ENCODE measurements at places on chromosomes 13 and 19.

DNA sequence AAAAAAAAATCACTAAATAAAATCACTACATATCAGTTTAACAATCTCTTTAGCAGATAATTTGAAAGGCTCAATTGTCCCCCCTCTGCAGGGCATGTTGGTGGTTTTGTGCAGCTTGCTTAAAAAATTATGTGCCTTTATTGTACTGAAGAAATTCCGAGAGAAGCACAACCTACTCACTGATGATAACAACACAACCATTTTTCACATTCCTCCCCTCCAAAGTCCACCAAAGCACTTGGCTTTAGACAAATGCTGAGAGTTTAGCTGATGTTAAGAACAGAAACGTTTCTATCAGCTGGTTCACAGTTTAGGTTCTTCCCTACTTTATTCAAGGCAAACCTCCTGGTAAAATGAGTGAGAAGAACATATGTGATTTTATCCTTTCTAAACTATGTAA lies 923 bp downstream of the DOCK9 start:
- DNase-seq = no peak

DNA sequence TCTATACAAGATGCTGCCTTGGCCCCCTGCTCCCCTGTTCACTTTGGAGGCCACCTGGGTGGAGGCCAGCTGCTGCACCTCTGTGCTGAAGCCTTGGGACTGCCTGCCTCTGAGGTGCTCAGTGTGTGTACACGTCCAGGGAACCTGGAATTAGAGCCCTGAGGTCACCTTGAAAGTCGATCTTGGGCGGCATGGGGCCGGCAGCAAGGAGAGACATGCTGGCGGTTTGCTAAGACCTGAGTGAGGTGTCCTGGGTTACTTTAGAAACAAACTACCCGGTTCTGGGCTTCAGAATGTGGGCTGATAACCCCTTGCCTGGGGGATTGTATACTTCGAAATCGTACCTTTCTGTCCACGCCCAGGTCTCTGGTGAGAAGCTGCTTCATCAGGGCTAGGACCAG lies 25.5 kb downstream of the TSSK6 start:
- no peak for DNase-seq

GRCh38 chr13:77230560-77230959 lies 96.3 kb downstream of the MYCBP2 start:
- DNase-seq = no peak

DNA sequence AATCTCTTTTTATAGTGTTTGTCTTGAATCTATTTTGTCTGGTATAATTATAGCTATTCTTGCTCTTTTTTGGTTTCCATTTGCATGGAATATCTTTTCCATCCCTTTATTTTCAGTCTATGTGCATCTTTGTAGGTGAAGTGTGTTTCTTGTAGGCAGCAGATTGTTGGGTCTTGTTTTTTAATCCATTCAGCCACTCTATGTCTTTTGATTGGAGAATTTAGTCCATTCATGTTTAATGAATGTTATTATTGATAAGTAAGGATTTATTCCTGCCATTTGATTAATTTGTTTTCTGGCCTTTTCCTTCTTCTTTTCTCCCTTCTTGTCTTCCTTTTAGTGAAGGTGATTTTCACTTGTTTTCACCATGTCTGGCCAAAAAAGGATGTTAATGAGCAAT lies 11.7 kb upstream of the ZDHHC20 start:
- no peak for DNase-seq

GRCh38 chr19:5642204-5642603 lies 19.3 kb downstream of the SAFB start:
- no peak for DNase-seq

GRCh38 chr13:27889471-27889870 lies 30.3 kb upstream of the PDX1 start:
- DNase-seq = no peak

DNA sequence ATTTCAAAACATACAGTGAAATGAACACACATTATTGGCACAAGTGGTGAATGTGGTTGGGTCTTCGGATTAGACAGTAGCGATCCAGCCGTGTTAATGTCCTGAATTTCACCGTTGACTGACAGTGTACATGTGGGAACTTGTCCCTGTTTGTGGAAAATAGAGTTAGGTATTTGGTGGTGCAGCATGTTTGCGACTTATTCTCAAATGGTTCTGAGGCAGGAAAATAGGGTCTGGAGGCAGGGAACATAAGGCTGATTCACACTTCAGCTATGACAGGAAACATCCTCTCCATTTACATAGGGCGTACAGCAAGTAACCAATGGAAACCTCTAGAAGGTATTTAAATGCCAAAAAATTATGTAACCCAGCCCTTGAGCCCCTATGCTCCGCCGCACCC lies 4.2 kb downstream of the LGALS7B start:
- no peak for DNase-seq

DNA sequence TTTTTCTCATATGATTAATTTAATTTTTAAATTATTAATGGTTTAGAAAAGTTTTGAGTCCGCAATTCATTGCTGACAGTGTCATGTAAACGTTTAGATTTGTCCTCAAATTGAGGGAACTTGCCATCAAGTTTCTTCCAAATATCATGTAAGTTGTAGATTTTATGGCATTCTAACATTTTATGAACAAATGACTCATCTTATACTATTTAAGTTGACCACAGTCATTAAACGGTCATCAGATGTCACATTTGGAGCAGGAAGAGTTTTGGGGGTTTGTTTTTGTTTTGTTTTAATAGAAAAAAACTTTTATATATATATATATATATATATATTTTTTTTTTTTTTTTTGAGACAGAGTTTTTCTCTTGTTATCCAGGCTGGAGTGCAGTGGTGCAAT lies 4.3 kb downstream of the ZNF114 start:
- DNase-seq = no peak

GRCh38 chr13:114065141-114065925 lies 67.1 kb downstream of the RASA3 start:
- DNase-seq = no peak

- DNase-seq = no peak
These were observed 2.9 kb upstream of the C19orf85 start for GRCh38 chr19:55467236-55468053.

DNA sequence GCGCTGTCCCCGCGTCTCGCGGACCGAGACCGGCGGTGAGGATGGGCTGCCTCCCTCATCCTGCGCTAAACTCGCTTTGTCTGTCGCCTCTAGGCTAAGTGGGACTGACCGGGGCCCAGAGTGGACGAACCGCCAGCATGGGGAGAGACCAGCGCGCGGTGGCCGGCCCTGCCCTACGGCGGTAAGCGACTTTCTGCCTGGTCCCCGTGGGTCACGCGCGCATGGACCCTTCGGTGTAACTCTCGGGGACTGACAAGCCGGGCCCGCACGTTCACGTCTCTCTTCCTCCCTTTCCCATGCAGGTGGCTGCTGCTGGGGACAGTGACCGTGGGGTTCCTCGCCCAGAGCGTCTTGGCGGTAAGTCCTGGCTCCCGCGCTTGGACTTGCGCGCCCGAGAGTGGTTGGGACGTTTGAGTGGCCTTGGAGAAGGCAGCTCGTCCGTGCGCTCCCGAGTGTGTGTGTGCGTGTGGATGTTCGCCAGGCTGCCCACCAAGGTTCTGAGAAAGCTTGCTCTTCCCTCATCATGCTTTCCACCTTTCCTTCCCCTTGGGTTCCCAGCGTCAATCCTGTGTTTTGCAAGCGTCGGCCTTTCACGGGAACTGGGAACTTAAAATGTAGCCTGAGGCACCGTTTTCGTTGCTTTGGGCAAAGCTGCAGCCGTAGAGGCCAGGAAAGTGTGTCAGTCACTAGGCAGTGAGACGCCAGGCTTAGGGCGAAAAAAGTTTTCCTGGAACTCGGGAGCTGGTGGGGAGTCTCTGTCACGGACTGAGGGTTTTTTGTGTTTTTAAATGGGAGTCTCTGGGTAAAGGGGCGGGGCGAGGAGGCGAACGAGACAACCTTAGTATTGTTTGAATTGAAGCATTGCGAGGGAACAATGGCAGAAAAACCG lies 927 bp downstream of the COL4A2 start:
- peak; percentile 87 for DNase-seq

DNA sequence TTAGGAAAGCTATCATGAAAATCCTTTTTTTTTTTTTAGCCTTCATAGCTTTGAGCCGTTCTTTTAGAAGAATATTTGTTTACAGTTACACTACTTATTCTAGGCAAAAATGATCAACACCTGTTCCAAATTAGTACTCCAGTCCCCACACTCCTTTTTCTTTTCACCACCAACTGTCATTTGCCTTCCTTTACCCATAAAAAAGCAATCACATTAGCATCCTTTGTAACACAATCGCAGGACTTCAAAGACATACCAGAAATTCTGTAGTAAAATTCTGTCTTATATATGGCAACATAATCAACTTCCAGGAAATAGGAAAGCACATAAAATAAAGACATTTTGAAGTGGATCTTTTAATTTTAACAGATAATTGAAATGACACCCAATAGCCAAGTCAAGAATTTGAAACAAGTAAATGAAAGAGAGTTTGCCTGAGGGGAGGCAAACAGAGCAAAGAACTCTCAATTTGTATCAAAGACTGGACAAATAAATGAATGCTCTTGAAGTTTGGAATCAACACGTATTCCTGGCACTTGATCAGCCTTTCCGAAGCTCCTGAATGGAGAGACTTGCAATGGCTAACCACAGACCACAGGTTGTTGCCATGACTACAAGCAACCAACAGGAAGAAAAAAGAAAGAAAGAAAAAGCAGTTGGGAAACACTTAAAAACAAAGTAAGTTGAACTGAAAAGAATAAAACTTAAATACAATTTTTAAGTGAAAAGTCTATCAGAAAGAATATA lies 206.8 kb downstream of the PCDH9 start:
- no peak for DNase-seq

DNA sequence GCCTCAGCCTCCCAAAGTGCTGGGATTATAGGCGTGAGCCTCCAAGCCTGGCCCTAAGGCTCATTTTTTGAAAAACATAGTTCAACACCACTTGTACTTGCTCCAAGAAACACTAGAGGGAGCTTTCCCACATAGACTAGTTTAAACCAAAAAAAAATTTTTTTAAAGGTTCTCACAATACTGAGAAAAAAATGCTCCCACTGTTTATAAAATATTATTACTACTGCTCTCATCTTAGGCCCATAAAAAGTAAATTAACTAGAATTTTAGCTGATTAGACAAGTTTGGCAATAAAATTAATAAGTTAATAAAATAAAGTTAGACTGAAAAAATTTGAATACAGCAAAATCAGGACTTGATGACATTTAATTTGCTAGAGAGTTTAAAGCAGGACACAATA lies 109.5 kb downstream of the TBC1D4 start:
- no peak for DNase-seq

DNA sequence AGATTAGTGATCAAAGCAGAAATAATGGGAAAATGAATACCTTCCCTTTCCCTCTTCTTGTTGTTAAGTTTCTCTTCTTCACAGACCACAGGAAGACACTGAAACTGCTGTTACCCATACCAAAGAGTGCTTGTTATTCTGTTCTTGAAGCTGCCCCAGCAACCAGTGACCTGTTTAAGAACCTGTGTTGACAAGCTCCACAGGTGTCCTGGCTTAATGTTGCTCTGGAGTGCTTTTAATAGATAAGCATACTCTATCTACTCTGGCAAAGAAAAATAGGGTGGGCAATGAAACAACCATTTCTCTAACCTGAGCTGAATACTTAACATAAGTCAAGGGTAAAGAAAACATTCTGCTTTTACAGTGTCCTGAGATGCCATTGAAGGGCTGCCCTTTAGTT lies 506.7 kb upstream of the GPC6 start:
- DNase-seq = no peak

- no peak for DNase-seq
These were observed 114.6 kb upstream of the VSTM2B start for GRCh38 chr19:29411113-29411581.

DNA sequence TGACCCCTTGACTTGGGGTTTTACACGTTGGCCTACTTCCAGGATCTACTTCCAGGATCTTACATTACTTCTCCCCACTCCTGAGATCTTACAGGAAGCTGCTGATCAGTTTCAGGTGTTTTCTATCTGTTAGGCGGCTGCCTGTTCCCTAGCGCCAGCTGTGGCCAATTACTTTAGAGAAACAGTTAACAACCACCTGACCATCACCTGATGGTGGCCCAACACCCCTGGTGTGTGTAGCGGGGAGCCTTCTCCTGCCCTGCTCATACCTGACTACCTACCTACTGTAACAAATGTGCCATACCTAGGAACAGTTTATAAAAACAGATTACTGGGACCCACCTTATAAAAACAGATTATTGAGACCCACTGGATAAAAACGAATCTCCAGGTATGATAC lies 2.8 kb upstream of the POP4 start:
- no peak for DNase-seq

- no peak for DNase-seq
These were observed 344.1 kb downstream of the UQCRFS1 start for GRCh38 chr19:28868836-28869235.

DNA sequence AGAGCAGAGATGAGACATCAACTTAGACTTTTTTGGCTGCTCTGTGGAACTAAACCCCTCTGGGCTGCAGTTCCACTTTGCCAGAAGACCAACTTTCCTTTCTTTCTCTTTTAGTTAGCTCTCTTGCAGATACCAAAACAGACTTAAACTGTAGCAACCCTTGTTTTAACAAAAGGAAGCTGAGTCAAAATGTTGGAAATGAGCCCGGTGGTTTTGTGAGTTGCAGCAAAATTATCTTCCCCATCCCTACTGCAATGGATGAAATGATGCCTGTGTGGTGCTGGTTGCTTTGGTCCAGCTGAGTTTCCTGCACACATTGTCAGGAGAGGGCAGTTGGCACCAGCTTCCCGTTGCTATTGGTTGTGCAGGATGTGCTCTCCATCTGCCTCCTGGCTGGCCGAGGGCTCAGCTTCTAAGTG lies 115.3 kb downstream of the LRCH1 start:
- DNase-seq = no peak

- no peak for DNase-seq
These were observed 685 bp downstream of the VWA8 start for GRCh38 chr13:41960211-41960636.
